ENCODE measurements at places on chromosomes 5 and 9. TPM values are rescaled to one million over a fixed set of nuclear protein-coding genes. Genes with fewer than 3 reads are reported as not detected.

LECT2 gene
- total RNA-seq: not detected

SLC27A4 gene
- 18.6 TPM for total RNA-seq

TSC1 gene
- 40.2 TPM for total RNA-seq

OGN gene
- 2.0 TPM for total RNA-seq

PPP3R2 gene
- not detected for total RNA-seq

MRPL50 gene
- total RNA-seq: 11.9 TPM

CEL gene
- 0.19 TPM for total RNA-seq

CATSPER3 gene
- 0.25 TPM for total RNA-seq

RAB3C gene
- total RNA-seq: not detected

PCDHB11 gene
- 0.44 TPM for total RNA-seq

MED10 gene
- total RNA-seq: 8.8 TPM

PDE6A gene
- total RNA-seq: not detected

CSNK1G3 gene
- total RNA-seq: 33.3 TPM

IER5L gene
- total RNA-seq: 93.7 TPM

ZFP37 gene
- total RNA-seq: 1.2 TPM

SLIT3 gene
- 42.5 TPM for total RNA-seq

ECPAS gene
- total RNA-seq: 113 TPM

FBLL1 gene
- 0.56 TPM for total RNA-seq

SUSD1 gene
- total RNA-seq: 23.9 TPM

LCN1 gene
- total RNA-seq: not detected

SLC34A3 gene
- 0.06 TPM for total RNA-seq

OMD gene
- 1.1 TPM for total RNA-seq

GRM6 gene
- not detected for total RNA-seq
